ENCODE measurements at places on chromosomes 2 and 18. TPM values are rescaled to one million over a fixed set of nuclear protein-coding genes. Genes with fewer than 3 reads are reported as not detected.

- H3K27me3 ChIP-seq, result no peaks in the 10 kb centered on the region
- no peak overlapping the region for H3K27ac ChIP-seq
- peaks cover 10% of the 10 kb centered on the region for H3K4me1 ChIP-seq
- no peak overlapping the region for H3K4me3 ChIP-seq
- no peaks in the 10 kb centered on the region for H3K36me3 ChIP-seq
Measured at GRCh38 chr2:221501210-221501882, 70.8 kb downstream of the EPHA4 start.

The GAREM1 gene
- total RNA-seq, result not detected

GRCh38 chr2:129233751-129234406, 745.6 kb upstream of the RAB6C start:
- H3K4me3 ChIP-seq, result no peak overlapping the region
- no peaks in the 10 kb centered on the region for H3K27me3 ChIP-seq
- no peaks in the 10 kb centered on the region for H3K4me1 ChIP-seq
- H3K27ac ChIP-seq, result no peak overlapping the region
- H3K36me3 ChIP-seq, result no peaks in the 10 kb centered on the region
- DNase-seq, result no peak

- no peak overlapping the region for H3K27ac ChIP-seq
- no peaks in the 10 kb centered on the region for H3K36me3 ChIP-seq
- no peak for DNase-seq
- no peak overlapping the region for H3K4me3 ChIP-seq
- H3K27me3 ChIP-seq, result no peaks in the 10 kb centered on the region
Measured at GRCh38 chr18:45359275-45360009, 255.8 kb upstream of the SLC14A2 start.

DNA sequence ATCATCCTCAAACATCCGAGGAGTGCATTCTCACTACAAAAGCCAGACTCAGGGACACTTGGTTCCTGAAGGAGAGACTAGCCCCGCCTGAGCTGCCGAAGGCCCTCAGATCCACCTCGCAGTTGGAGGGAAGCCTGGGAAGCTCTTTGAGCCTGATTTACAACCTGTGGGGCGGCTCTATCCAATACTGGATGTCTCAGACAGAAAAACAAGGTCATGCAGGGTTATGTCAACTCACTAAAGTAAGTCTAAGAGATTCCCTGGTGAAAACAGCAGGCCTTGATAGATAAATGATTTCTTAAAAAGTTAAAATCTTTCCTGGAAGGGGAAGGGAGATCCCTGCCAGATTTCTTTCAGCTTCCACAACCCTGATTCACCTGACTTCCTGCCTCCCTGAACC, 284.3 kb downstream of the CYP26B1 start:
- no peak overlapping the region for H3K27ac ChIP-seq
- no peaks in the 10 kb centered on the region for H3K27me3 ChIP-seq
- H3K36me3 ChIP-seq, result no peaks in the 10 kb centered on the region
- H3K4me3 ChIP-seq, result no peak overlapping the region

DNA sequence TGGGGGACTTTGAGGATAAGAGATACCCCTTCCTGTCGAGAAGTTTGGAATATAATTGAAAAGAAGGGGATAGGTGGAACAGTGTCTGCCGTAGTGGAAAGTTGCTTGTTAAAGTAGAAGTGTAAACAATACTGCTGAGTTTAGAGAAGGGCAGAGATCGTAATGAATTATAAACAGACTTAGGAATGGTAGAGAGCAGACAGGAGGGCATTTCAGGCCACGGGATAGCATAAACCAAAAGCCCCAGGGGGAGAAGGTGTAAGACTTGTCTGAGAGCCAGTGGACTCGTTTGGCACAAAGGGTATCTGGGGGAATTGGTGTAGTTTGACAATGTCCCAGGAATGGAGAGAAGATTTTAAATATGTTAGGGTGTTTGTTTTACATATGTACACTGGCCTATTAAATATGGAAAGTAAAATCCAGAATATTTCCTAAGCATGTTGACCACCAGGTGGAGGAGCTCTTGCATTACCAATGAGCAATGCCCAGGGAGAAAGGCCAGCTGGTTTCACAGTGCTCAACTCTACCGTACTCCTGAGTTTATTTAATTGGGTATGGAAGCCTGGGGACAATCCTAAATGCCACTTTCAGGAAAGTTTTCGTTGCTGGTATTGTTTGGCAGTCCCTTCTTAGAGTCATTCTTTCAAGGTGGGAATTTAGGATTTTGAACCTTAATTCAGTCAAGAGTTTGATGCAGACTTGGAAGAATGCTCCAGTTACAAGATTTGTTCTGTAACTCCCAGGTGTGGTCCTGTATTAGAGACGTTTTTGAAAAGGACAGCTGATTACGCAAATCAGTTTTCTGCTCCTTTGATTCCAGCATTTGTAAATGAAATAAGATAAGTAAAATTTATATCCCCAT, 7.5 kb downstream of the COPS8 start:
- H3K4me1 ChIP-seq, result no peaks in the 10 kb centered on the region
- no peaks in the 10 kb centered on the region for H3K27me3 ChIP-seq
- H3K27ac ChIP-seq, result no peak overlapping the region

- H3K4me3 ChIP-seq, result no peak overlapping the region
- H3K27ac ChIP-seq, result no peak overlapping the region
- no peaks in the 10 kb centered on the region for H3K36me3 ChIP-seq
- peaks cover 27% of the 10 kb centered on the region for H3K27me3 ChIP-seq
Measured at GRCh38 chr2:91442246-91442905, 2750.9 kb downstream of the RPIA start.

The PELI1 gene
- total RNA-seq, result 42.3 TPM

GRCh38 chr2:10792660-10793400, 19.8 kb downstream of the PDIA6 start:
- no peaks in the 10 kb centered on the region for H3K27me3 ChIP-seq
- H3K27ac ChIP-seq, result no peak overlapping the region
- no peak overlapping the region for H3K4me3 ChIP-seq
- peaks cover 78% of the 10 kb centered on the region for H3K36me3 ChIP-seq

Measured in natural killer cell (primary cell).